Stimulated activated CD4-positive, alpha-beta T cell treated with anti-CD3 and anti-CD28 coated beads, Interleukin-1b, Interleukin-23, amount 100 ng/mL, for 48 hours (primary cell): ENCODE measurements at places on chromosomes 7 and 10.

GRCh38 chr10:67827811-67828210 is 10.2 kb downstream of the DNAJC12 start:
- DNase-seq: no peak

GRCh38 chr10:113600569-113600968 is 47.7 kb downstream of the HABP2 start:
- no peak for DNase-seq

DNA sequence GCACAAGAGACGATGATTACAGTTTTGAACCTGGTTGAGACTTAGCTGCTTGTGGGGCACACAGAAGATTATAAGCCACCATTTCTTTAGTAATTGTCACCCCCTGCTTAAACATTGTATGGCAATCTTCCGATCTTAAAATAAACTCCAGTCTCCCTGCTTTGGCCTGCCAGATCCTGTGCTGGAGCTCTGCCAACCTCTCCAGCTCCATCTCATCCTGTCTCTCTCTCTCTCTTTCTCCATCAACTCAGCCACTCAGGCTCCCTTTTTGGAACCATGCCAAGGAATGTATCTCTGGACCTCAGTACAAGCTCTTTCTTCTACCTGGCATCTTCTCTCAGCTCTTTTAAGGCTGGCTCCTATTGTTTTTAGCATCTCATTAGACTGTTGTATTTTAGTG is 1053.2 kb downstream of the REEP3 start:
- DNase-seq: no peak

GRCh38 chr10:32957341-32958084 is 517 bp downstream of the ITGB1 start:
- DNase-seq: peak; percentile 35

DNA sequence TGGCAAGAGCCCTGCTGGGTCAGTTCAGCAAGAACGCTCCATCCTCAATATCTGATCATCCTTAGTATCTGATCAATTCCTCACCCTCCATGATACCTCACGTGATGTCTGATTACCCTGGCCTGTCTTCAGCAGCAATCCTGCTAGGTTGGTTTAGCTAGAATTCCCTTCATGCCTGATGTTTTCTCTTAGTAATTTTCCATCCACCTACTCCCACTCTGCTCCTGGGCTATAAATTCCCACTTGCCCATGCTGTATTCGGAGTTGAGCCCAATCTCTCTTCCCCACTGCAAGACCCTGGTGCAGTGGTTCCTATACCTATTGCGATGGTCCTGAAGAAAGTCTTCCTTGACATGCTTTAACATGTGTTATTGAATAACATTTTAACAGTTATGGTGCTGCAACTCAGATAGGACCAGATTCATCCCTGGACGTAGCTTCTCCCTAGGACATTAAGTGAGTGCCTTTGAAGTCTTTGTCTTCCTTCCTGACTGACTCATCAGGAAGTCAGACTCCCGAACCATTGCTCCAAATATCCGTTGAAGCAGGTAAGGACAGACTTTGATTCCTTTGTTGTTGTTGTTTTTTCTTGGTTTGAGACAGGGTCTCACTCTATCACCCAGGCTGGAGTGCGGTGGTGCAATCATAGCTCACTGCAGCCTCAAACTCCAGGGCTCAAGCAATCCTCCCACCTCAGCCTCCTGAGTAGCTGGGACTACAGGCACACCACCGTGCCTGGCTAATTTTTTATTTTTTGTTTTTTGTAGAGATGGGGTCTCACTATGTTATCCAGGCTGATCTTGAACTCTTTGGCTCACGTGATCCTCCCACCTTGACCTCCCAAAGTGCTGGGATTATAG is 29.4 kb upstream of the CLDN3 start:
- DNase-seq: no peak

DNA sequence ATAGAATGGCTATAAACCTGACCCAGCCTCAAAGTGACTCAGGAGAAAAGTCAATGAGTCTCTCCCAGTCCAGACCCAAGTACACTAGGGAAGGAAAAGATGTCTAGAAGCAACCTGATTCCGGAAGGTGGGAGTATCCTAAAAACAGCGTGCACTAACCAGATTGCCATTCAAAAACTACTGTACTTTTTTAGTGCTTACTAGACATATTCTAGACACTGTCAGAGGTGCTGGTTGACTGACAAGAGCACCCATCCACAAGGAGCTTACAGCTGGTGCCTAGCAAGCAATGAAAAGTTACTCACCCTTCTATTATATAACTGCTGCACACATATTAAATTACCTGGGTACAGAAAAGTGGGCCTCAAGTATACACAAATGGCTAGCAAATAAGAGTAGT is 81.0 kb downstream of the SIRT1 start:
- DNase-seq: no peak

GRCh38 chr7:1934756-1935155 is 264.7 kb downstream of the ELFN1 start:
- DNase-seq: no peak

DNA sequence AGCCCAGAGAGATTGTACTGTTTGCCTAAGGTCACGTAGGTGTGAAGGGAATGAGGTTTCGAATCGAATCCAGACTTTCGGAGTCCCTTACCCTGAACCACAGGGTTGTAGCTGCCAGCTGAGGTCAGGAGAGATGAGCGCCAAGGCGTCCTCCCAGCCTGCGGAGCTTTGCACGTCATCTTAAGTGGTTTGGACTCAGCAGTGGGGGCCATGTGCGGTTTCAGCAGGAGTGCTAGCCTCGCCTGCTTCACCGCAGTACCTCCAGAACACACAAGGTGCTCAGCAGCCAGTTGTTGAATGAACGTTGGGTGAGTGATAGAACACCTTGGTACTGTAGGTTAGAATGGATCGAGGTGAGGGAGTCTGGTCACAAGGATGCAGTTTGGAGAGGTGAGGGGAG is 74.9 kb upstream of the PPIF start:
- DNase-seq: no peak

- DNase-seq: no peak
These were observed 71.9 kb upstream of the CYTH3 start for GRCh38 chr7:6344278-6344677.

DNA sequence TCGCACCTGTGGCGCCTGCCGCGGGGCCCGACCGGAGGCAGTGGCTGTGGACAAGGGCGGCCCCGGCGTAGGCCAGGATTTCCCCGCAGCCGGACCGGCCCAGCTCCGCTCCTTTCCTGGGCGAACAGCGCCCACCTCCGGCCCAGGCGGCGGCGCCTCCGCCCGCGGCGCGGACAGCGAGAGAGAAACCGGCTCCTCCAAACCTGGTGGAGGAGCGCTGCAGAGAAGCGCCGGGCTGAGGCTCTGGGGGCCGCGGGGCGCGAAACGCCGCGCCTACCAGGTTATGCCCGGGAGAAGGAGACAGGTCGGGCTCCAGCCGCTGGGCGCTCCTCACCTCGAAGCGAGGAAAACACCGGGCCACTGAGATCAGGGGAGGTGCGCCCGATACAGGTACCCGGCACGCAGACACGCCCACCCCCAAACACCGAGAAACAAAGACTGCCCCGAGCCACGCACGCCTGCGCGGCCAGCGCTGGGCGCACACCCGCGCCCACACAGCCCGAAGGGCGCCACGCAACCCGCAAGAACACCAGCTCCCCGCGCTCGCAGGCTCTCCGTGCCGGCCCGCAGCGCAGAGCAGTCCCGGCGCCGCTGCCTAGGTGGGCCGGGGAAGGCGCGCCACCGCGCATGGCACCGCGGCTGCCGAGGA is 3.3 kb downstream of the GRID1 start:
- no peak for DNase-seq

DNA sequence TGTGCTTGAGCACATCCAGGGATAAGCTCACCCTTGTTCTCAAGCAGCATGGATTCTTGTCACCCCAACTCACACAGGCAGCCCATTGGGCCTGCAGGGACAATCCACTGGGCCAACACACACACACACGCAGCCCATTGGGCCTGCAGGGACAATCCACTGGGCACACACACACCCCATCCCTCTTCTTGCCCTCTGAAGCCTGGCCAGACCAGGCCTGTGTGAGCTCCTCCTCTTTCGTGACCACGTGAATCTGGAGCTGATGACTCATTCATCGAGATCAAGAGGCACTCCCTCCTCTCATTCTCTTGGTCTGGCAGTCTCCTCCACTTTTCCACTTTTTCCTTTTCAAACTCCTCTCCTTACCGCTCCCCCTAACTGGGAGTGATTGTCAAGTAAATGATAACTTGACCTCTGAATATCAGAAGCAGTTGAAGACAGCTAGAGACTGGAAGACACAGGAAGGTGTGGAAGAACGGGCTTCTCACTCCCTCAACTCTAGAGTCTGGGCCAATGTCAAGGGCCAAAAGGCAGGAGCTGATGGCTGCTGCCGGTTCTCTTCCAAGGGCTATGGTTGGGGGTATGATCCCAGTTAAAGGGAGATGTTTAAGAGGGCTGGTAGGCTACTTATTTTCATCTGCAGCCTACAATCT is 89.7 kb downstream of the HIPK2 start:
- DNase-seq: no peak

DNA sequence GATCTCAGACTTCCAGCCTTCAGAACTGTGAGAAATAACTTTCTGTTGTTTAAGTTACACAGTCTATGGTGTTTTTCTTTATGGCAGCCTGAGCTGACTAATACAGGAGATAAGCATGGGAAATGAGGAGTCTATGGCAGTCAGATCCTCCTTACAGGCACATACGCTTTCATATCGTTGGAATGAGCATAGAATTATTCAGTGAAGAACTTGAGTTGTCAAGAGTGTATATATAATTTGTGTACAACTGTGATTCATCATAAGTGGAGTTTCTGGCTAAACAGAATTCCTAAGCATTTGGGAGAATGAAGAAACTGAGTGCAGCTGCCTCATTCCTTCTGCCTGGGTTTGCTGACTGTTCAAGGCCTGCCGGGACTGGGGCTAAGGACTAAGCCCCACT is 516.7 kb downstream of the ADRA2A start:
- no peak for DNase-seq

- DNase-seq: no peak
These were observed 38.1 kb downstream of the GDI2 start for GRCh38 chr10:5774987-5775620.

- no peak for DNase-seq
These were observed 133.7 kb downstream of the EGFR start for GRCh38 chr7:55152516-55152915.

GRCh38 chr10:72785409-72785808 is 93.5 kb downstream of the MCU start:
- DNase-seq: no peak

DNA sequence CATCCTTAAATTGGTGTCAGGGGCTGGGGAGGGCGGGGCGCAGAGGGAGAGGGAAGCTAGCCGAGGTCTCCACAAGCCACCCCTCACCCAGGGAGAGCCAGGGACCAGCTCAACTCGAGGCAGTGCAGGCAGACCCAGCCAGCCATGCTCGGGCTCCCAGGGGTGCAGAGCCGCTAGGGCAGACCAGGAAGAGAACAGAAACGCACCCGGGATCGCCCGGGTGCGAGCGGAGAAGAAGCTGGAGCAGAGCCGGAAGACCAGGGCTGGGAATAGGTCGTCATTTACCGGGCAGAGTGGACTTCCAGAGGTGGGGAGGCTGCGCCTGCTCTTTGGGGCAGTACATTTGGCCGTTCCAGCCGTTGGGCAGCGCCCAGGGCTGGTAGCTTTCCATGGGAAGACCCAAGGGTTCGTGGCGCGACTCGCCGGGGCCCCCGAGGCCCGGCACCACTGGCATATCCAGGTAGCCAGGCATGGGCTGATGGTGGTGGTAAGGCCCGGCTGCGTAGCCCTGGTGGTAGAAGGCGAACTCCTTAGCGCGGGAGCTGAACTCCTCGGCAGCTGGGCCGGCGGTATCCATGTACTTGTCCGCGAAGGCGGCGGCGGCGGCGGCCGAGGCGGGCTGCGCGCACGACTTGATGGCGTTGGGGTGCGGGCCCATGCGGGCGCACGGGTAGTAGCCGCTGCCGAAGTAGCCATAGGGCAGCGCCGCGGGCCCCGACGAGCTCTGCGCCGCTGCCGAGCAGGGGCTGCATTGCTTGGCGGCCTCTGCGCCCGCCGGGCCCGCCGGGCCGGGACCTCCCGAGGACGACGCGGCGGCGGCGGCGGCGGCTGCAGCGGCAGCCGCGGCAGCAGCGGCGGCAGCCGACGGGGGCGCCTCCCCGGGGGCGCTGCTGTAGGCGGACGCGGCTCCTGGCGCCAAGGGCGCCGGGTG is 755 bp downstream of the HOXA13 start:
- DNase-seq: no peak
